CD4-positive, alpha-beta memory T cell (primary cell): ENCODE measurements at places on chromosomes 5 and 9. TPM values are rescaled to one million over a fixed set of nuclear protein-coding genes. Genes with fewer than 3 reads are reported as not detected.

DNA sequence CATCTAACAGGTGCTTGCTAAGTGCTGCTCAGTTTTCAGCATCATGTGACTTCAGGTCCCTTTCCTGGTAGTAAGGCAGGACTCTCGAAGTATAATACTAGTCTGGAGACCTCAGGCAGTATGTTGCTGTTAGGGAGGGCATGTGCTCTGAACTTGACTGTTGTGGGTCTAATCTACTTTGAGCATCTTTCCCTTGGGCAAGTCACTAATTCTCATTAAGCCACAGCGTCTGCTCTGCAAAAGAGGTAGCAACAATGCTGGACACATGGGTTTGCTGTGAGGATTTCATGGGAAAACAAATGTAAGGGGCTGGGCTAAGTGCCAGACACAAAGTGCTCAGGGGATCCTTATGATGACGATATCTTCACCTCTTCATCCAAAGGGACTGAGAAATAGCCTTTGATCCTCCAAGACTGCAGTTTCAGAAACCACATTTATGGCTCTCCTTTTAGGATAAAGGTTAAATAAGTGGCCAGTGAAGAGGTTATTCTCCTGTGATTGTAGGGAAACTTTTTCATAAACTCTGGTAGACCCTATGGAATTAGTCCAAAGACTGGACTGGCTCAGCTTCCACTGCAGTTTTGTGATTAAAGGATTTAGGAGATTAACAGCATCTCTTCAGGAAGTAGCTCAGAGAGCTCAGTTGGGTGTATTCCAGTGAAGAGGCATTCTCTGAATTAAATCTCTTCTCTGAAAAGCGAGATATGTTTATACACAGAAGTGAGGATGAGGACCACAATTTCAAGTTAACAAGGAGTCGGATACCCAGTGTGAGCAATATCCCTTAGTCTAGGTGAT, 216.6 kb downstream of the SGCD start:
- DNase-seq: no peak
- H3K4me3 ChIP-seq: no peak overlapping the region
- no peaks in the 10 kb centered on the region for H3K27me3 ChIP-seq
- no peaks in the 10 kb centered on the region for H3K36me3 ChIP-seq
- no peaks in the 10 kb centered on the region for H3K4me1 ChIP-seq

Gene STK10
- 314 TPM for total RNA-seq

DNA sequence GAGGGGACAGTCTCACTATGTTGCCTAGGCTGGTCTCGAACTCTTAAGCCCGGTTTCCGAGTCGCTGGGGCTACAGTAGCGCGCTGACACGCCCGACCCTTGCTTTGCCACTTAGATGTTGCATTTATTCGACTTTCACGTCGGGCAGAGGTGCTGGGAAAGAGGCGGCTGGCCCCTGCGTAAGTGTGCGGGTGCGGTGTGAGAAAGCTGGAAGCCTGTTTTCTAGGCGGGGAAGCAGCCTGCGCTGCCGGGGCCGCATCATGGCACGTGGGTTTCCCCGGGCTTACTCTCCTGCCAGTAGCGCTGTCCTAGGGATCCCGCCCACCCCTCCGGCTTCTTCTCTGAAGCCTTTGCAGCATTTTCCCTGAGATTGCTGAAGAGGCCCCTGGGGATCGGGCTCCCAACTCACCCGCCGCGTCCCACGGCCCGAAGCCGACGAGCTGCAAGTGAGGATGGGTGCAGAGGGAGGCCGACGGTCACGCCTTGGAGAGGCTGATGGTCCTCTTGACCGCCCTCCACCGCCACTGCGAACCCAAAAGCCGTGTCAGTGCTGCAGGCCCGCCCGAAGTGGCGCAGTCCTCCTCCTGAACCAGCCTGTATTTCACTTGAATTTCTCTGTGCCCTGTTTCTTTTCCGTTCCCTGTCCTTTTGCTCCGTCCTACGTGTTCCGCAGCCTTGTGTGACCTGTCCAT, 5.8 kb upstream of the TRIM41 start:
- H3K4me1 ChIP-seq: peaks cover 36% of the 10 kb centered on the region
- H3K27me3 ChIP-seq: no peaks in the 10 kb centered on the region

DNA sequence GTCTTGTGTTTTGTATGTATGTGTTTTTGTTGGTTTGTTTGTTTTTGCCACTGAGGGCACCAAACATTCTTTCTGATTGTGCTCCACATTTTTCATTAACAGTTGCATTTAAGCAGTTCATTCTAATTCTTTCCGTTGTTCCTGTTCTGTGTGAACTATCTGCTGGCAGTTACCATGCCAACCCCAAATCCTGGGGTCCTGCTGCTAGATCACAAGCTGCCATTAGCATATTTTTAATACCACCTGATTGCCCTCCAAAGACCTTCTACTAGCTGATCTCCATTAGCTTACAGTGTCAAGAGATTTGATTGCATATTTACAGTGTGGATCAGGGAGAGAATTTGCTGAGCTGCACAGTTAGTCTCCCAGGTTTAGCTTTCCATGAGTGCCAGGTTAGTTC, 40.6 kb upstream of the STARD4 start:
- no peak overlapping the region for H3K27ac ChIP-seq
- H3K36me3 ChIP-seq: no peaks in the 10 kb centered on the region
- H3K4me1 ChIP-seq: peaks cover 13% of the 10 kb centered on the region
- H3K27me3 ChIP-seq: no peaks in the 10 kb centered on the region

DNA sequence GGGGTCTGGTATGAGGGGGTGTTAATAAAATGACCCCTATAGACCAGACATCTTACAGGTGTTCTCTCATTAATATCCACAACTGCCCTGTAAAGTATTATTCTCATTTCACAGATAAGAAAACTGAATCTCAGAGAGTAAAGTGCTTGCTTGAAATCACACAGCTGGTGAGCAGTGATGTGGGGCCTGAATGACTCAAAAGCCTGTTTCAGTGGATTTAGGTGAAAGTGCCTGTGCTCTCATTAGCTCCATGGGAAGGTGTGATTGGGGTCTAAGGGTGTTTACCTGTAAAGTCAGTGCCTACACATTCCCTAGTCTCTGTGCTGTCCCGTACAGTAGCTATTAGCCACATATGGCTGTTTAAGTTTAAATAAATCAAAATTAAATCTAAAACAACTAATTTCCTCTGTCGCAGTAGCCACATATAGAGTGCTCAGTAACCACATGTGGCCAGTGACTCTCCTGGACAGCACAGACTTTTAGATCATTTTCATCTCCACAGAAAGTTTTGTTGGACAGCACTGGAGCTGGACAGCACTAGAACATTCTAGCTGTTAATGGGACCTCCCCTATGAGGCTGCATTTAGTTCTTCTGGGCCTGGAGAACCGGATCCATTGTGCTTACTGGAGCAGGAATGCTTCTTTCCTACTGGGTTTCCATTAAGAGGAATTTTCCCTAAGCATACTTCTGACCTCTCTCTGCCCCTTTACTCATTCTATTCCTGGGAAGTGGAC, 52.5 kb upstream of the SEMA6A start:
- no peak overlapping the region for H3K4me3 ChIP-seq
- no peaks in the 10 kb centered on the region for H3K27me3 ChIP-seq
- no peak overlapping the region for H3K27ac ChIP-seq
- no peaks in the 10 kb centered on the region for H3K36me3 ChIP-seq
- no peaks in the 10 kb centered on the region for H3K4me1 ChIP-seq
- no peak for DNase-seq

DNA sequence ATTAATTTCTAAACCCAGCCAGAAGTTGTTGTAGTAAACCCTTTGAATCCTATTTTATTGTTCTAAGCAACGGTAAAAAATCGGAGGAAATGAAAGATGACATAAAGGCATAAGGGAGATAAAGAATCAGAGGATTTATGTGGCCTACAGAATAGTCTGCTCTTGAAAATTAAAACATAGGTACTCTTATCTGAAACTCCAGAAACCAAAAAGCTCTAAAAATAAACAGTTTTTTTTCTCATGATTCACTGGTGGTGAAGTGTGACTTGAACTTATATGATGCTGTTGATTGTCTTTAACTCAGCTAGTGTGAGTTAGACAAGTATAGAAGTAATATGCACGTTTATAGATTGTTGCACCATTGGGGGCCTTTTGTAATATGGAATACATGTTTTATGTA, 80.3 kb downstream of the HSD17B4 start:
- H3K27me3 ChIP-seq: no peaks in the 10 kb centered on the region
- H3K36me3 ChIP-seq: no peaks in the 10 kb centered on the region
- H3K27ac ChIP-seq: no peak overlapping the region
- H3K4me3 ChIP-seq: no peak overlapping the region
- no peaks in the 10 kb centered on the region for H3K4me1 ChIP-seq
- DNase-seq: no peak

DNA sequence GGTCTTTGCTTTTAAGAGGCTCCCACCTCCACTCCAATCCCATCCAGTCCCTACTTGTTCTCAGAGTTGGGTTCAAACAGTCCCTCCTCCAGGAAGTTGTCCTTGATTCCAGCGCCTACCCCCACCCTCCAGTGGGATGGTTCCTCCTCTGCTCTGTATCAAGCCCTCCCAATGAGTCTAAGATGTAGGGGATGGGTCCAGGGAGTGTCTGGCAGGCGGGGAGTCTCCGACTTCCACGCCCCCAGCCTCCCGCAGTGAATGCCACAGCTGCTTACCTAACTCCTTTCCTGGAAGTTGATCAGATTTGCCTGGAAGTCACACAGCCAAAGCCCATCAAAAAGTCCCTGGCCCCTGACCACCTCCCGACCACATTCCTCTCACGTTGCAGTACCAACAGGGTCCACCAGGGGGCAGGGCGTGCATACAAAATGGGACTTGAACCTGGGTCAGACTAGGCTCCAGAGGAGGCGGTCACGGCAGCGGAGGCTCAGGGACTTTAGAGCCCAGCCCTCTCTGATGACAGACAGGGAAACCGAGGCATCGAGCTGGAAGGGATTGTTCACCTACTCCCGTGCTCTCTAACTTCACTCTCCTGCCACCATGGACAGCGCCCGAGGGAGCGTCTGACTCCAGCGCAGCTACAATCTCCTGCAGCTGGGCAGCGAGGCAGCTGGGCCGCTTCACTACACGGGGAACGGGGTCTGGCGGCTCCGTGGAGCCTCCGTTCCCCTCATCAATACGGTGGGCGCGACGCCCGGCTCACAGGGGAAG, 25.0 kb upstream of the TDRD7 start:
- no peaks in the 10 kb centered on the region for H3K27me3 ChIP-seq
- H3K4me3 ChIP-seq: no peak overlapping the region
- peak; percentile 57 for DNase-seq
- H3K4me1 ChIP-seq: peaks cover 7% of the 10 kb centered on the region

- H3K4me3 ChIP-seq: no peak overlapping the region
- no peak overlapping the region for H3K27ac ChIP-seq
- H3K4me1 ChIP-seq: peaks cover 34% of the 10 kb centered on the region
- H3K36me3 ChIP-seq: no peaks in the 10 kb centered on the region
- no peak for DNase-seq
These were observed 46.0 kb downstream of the C9orf152 start for GRCh38 chr9:110161940-110162339.

DNA sequence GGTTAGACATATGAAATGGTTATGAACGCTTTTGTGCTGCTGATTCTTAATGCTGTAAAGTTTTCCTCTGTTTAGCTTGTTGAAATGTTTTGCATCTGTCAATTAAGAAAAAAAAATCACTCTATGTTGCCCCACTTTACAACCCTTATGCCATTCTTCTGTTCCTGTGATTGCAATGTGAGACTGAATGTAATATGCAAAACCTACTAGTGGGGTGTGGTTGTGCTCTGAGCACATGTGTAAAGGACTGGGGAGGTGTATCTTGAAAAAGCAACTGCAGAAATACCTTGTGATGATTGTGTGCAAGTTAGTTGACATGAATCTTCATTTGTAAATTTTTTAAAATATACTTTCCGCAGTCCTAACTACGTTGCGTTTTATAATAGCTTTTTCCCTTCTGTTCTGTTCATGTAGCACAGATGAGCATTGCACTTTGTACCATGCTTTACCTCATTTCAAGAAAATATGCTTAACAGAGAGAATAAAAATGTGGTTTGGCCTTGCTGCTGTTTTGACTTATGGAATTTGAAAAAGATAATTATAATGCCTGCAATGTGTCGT, 357.0 kb upstream of the PIK3R1 start:
- H3K27me3 ChIP-seq: no peaks in the 10 kb centered on the region
- H3K27ac ChIP-seq: no peak overlapping the region
- DNase-seq: no peak
- no peaks in the 10 kb centered on the region for H3K36me3 ChIP-seq
- H3K4me1 ChIP-seq: no peaks in the 10 kb centered on the region

DNA sequence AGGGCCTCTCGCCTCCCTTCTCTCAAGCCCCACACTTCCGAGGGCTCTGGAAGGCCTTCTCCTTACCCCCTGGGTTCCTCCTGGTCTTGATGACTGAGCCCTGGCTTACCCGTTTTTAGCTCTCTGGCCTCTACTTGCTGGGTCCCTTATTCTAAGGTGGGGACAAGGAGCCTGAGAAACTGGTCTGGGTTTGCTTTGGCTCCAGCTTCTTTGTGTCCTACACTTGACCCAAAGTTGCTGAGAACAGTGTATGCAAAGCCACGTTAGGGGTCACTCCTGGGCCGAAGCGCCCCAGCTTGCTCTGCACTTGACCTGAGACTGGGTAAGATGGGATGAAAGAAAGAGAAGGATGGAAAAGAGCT, 788 bp downstream of the ZNF346 start:
- H3K4me3 ChIP-seq: peak overlapping the region; percentile 86
- peaks cover 31% of the 10 kb centered on the region for H3K4me1 ChIP-seq
- no peak for DNase-seq
- peaks cover 4% of the 10 kb centered on the region for H3K36me3 ChIP-seq

GRCh38 chr5:82396871-82397514, 118.8 kb upstream of the RPS23 start:
- no peak overlapping the region for H3K27ac ChIP-seq
- H3K36me3 ChIP-seq: no peaks in the 10 kb centered on the region

- H3K4me1 ChIP-seq: peaks cover 34% of the 10 kb centered on the region
- H3K27ac ChIP-seq: peak overlapping the region; percentile 68
- peak overlapping the region; percentile 65 for H3K4me3 ChIP-seq
- H3K27me3 ChIP-seq: peaks cover 4% of the 10 kb centered on the region
These were observed 644 bp downstream of the BRD3 start for GRCh38 chr9:134066913-134067851.

Gene IL7R
- 2,390 TPM for total RNA-seq
